Activated CD4-positive, alpha-beta T cell treated with anti-CD3 and anti-CD28 coated beads, Interleukin-2, amount 50 U/mL, for 16 hours (primary cell): ENCODE measurements at places on chromosomes 12 and 14.

- no peak for DNase-seq
Measured at GRCh38 chr14:64089920-64090319, 204.3 kb downstream of the ESR2 start.

DNA sequence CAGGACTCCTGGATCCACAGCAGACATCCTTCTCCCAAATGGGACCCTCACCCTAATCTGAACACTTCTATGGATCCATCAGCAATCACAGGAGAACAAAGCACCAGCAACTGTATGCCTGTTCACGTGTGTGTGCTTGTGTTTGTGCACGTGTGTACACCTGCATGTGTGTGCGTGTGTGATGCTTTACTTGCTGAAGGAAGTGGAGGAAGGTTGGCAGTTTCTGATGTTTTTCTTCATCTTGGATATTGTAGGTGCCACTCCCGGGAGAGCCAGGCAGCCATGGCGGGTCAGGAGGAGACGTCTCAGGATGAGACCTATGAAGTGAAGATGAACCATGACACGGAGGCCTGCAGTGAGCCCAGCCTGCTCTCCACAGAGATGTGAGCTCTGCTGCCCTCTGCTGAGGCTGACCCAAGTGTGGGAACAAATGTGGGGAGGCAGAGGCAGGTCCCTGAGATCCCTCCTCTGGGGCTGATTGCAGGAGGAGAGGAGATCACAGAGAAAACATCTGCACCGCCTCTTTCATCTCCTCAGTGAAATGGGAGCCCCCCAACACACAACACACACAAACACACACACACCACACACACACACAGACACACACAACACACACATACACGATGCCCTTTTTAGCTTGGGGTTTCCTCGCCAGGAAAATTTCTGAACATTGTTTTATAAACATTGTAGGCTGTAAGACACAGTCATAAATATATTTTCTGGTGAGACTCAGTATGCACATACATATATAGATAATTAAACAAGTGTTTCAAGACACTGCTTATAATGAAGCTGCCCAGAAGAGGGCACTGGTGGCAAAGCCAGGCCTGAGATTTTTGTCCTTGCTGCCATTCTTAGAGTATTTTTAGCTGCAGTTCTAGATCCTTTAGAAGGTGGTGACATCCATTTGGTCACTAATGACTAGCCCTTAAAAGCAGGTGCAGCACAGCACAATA lies 112.2 kb upstream of the FKBP4 start:
- DNase-seq: peak; percentile 43

DNA sequence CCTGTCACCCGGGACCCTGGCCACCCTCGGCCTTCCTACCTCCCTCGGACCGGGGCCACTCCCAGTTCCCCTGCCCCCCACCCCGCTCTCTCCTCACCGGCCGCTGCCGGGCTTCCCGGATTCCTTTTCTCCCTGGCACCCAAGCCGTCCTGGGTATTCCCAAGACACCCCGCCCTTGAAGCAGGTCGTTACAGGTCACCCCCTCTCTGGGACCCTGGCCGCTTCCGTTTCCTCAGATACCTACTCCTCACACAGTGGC lies 493 bp downstream of the NUMB start:
- no peak for DNase-seq

DNA sequence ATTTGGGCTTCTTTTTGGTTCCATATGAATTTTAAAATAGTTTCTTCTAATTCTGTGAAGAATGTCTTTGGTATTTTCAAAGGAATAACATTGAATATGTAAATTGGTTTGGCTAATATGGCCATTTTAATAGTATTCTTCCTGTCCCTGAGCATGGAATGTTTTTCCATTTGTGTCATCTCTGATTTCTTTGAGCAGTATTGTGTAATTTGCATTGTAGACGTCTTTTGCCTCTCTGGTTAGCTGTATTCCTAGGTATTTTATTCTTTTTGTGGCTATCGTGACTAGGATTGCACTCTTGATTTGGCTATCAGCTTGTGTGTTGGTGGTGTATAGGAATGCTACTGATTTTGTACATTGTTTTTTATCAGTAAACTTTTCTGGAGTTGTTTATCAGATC lies 601.9 kb downstream of the SNAPC1 start:
- DNase-seq: no peak

DNA sequence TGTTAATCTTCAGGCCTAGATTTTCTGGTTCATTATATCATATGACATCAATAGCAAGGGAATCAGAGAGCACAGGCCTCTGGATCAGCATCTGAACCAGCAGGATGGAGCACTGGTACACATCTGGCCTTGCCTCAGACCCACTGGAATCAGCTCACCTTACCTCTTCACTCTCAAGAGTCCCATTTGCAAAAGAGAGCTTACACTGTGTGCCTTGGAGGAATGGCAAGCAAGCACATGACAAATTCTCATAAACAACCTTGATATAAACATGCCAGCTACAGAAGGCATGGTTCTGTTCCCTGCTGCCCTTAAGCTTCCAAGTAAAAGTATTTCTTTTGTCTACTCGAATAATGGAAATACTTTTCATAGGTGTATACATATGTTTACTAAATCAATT lies 128.6 kb upstream of the CPM start:
- no peak for DNase-seq

DNA sequence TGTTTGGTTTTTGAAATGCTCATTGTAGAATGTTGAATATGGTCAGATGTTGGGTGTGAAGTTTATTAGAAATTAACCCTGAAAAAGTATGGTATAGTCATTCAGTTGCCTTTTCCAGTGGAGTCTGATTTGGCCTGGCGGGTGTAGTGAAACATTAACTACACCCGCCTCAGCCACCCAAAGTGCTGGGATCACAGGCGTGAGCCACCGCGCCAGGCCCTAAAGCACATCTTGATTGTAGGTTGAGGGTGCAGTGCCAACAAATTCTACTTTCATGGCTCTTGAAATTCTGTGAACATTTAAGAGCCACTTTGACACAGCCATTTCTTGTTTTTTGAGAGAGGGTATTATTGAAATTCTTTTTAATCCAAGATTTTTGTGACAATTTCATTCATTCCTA lies 624.9 kb downstream of the DIO2 start:
- no peak for DNase-seq

GRCh38 chr14:67653651-67654280 lies 20.7 kb downstream of the VTI1B start:
- DNase-seq: no peak

DNA sequence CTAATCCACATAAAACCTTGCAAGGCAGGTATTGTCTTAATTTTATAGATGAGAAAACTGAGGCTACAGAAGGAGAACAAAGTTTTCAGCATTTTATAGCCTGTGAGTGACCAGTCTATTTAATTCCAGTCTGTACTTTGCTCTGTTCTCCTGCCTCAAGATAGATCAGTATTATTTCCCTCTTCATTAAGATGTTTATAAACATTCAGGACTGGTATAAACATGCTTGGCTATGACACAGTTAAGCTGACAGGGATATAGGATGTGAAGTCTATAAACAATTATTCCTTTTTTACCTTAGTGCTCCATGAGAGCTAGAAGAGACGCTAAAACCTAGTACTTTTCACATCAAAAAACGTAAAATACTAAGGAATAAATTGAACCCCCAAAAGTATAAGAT lies 287.3 kb downstream of the RAD51B start:
- DNase-seq: no peak

GRCh38 chr12:126772171-126772864 lies 1494.7 kb upstream of the TMEM132C start:
- DNase-seq: peak; percentile 90

- peak; percentile 51 for DNase-seq
Measured at GRCh38 chr14:74667758-74668157, 45.1 kb downstream of the AREL1 start.

GRCh38 chr12:100303831-100304230 lies 36.9 kb downstream of the SCYL2 start:
- no peak for DNase-seq
